Mesenteric fat pad (tissue), 1 donor: ENCODE measurements at places on chromosomes 1 and 21. TPM values are rescaled to one million over a fixed set of nuclear protein-coding genes. Genes with fewer than 3 reads are reported as not detected.
A peak's percentile ranks its signal among the peaks of the same experiment; 100 is the strongest.

DNA sequence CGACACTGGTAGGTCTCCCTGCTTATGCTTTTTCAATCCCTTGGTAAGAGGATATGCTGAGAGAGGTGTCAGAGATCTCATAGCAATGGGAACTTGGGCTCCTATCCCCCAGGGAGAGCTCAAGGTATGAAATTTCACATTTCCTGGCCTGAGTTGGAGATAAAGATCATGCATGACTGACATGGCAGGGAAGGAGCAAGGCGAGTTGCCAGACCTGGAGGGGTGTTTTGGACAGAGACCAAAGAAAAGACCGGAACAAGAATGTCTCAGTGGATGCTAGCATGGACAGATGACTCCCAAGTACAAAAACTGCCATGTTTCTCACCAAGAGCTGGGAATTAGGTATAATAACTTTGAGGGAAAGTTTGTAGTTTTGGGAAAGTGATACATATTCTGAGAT is 334.1 kb upstream of the B3GALT2 start:
- DNase-seq = no peak

DNA sequence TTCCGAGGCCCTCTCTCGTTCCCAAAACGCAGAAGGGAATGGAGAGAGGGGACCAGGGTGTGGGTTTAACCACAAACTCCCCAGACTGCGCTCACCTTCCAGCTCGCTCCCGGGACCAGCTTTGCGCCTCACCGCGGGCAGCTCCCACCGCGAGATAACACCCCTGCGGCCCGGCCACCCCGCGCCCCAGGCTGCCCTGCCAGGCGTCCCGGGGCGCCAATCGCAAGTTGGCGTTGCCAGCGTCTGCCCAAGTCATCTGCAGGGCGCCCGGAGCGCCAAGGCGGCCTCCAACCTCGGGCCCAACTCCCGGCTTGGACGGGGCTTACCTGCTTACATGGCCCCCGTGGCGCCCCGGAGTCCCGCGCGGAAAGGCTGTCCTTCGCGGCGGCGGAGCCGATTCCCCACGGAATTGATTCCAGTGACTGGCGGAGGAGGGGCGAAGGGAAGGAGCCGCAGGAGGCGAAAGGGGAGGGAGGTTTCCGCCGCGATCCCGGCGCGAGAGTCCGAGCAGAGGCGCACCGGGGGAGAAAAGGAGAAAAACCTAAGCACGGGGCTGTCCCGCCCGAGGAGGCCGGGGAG is 456 bp downstream of the PTPN14 start:
- no peak for DNase-seq

DNA sequence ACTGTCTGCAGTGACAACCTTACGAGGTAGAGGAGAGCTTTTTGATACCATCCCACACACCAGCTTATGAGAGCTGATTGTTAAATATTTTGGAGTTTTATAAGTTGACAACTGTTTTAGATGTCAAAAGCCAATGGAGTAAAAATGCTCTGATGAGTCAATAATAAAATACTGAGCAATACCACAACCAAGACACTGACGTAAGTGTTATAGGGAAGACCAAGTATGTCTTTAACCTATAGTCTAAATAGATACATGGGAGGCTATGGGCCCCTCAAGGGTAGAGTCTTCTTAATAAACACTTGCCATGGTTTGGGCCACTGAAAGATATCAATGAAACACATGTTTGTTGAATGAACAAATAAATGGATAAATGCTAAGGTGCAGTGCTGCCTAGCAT is 49.2 kb downstream of the DUSP10 start:
- DNase-seq = no peak

- no peak for DNase-seq
Observed at GRCh38 chr1:26164036-26164860, 4.5 kb downstream of the C1orf232 start.

DNA sequence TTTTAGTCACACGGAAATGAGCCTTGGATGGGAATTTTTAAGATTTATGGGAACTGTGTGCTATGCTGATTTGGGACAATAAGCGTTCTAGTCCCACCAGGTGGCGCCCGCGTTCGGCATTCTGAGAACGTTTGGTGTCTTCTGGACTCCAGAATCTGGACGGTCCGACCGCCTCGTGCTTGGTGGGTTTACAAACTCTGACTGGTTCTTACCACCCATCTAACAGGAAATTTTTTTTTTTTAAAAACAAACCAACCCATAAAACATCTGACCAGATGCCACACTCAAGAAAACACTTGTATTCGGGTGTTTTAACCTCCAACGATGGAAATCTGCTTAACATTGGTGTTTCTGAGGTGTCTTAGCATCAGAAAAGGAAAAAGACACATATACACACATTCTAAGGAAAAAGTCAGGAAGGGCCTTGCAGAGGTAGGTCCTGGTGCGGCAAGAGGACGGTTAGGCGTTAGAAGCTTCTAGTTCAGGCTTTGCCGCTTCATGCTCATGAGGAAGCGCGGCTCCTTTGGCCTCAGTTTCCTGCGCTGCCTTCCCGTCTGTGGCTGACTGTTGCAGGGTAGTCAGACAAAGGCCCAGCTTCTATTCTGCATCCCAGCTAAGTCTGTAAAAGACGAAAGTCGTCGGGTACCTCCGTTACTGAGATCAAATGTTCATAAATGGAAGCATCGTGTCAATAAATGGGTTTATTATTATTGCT is 814 bp upstream of the DYRK3 start:
- DNase-seq = peak; percentile 96

DNA sequence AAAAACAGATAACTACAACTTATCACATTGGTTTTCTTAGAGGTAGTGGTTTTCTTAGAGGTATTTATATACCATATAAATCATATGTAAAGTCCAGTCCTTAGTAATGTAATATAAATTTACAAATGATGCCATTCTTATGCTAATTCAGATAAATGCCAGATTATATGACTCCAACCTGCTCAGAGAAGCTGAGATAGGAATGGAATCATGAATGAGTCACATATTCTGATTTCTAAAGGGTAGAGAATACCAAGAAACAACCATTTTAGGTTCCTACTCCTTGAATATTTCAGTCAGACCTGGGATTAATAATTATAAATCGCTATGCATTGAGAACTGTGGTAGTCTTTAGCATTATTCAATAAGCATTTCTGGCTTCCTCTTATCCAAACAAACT is 760.1 kb upstream of the NEGR1 start:
- no peak for DNase-seq

DNA sequence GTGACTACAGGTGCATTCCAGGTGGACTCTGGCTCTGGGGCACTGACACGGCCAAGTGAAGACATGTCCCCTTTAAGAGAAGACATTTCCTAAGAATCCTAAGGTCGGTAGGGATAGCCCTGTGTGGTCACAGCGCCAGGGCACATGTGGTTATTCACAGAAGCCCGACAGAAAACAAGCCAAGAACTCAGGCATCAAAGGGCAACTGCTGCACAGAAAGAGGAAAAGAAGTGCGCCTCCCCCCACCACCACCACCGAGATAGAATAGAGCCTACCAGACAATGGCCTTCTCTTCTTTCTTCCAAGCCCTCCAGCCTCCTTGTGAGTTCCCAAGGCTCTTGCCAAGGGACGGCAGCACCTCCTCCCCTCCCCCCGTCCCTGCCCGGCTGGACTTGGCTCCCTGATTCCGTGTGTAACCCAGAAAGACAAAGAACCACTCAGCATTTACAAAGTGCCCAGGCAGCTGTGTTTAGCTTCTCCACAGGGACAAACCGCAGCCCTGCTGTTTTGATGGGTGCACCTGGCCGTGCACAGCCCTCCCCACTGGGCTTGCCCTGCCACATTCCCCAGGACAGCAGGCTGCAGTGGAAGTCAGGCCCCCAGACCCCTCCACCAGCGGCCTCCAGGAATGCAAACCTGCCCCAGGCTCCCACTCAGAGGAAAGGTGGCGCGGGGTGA is 30.2 kb downstream of the TMPRSS2 start:
- no peak for DNase-seq

The PPCS gene
- 49.4 TPM for total RNA-seq

DNA sequence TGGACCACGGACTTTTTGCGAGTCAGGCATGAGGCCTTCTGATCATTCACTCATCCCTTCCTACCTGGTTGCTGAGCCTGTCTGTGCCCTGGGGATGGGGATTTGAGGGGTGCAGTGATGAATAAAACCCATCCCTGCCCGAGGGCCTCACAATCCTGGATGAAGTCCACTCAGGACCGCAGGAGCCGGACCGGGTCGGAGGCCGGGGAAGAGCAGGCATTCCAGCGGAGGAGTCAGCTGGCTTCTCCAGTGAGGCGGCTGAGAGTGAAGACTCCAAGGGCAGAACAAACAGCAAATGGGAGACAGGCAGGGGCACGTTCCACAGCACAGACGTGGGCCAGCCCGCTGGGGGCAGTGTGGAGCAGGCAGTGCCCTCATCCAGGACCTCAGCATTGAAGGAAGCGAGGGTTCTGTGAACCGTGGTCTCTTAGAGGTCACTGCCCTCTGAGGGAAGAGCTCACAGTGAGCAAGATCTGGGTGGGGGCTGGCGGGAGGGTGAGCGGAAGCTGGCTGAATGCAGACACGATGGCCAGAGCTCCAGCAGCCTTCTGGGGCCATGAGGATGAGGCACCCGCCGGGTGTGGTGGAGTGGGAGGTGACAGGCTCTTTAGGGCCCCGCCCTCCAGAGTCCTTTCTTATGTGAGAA is 10.9 kb upstream of the LRRC3 start:
- no peak for DNase-seq

GRCh38 chr1:8989821-8990220 is 36.4 kb downstream of the SLC2A7 start:
- DNase-seq = no peak

GRCh38 chr1:152110365-152110859 is 4.8 kb downstream of the TCHH start:
- no peak for DNase-seq

GRCh38 chr1:230082211-230082610 is 15.2 kb downstream of the GALNT2 start:
- peak; percentile 24 for DNase-seq

The NPHS2 gene
- total RNA-seq = not detected

DNA sequence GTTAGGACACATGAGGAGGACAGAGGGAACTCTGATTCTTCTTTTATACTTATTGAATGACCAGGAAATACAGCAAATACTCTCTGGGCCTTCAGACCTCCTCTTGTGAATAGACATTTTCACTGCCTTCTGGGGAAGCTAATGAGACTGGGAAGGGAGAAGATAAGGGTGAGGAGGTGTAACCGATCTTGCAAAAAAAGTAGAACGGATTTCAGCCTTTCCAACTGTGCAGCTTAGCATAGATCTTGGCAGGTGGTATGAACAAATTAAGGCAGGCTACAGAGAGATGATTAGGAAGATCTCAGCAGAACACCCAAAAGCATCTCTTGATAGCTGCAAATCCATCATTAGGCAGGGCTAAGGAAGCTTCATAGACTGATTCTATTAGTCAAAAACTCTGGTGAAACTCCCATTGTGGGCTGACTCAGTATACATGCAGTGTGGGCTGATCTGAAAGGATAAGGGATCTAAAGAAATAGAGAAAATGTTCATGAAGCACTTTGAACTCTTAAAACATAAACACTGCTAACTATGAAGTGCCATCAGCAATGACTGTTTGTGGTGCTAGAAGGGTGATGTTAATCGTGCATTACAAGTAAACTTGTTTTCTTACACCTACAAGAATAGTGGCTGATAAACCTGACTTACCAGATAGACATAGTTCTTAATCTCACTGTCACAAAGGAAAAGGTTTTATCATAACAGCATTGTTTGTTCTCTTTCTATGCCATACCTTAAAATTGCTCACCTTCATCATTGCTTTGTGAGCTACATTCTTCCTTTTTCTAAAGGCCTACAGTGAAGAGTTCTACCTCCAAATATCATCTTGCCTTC is 85.5 kb upstream of the PALMD start:
- DNase-seq = no peak

The EPHA10 gene
- total RNA-seq = not detected

- DNase-seq = no peak
Observed at GRCh38 chr1:24849672-24850295, 80.3 kb downstream of the RUNX3 start.

GRCh38 chr1:201594575-201595245 is 55.8 kb downstream of the NAV1 start:
- DNase-seq = no peak
